ENCODE measurements at places on chromosomes 3 and 15. TPM values are rescaled to one million over a fixed set of nuclear protein-coding genes. Genes with fewer than 3 reads are reported as not detected.
A peak's percentile ranks its signal among the peaks of the same experiment; 100 is the strongest.

Gene EPHB3
- 10.7 TPM for total RNA-seq

Gene SKOR1
- total RNA-seq, result 0.17 TPM

Gene TMF1
- total RNA-seq, result 84.3 TPM

Gene CDC25A
- total RNA-seq, result 1.5 TPM

Gene SAMD7
- not detected for total RNA-seq

Gene CX3CR1
- total RNA-seq, result 5.0 TPM

Gene TAGLN3
- 2.6 TPM for total RNA-seq

Gene GRM7
- total RNA-seq, result 1.3 TPM

Gene GABRR3
- total RNA-seq, result 0.09 TPM

DNA sequence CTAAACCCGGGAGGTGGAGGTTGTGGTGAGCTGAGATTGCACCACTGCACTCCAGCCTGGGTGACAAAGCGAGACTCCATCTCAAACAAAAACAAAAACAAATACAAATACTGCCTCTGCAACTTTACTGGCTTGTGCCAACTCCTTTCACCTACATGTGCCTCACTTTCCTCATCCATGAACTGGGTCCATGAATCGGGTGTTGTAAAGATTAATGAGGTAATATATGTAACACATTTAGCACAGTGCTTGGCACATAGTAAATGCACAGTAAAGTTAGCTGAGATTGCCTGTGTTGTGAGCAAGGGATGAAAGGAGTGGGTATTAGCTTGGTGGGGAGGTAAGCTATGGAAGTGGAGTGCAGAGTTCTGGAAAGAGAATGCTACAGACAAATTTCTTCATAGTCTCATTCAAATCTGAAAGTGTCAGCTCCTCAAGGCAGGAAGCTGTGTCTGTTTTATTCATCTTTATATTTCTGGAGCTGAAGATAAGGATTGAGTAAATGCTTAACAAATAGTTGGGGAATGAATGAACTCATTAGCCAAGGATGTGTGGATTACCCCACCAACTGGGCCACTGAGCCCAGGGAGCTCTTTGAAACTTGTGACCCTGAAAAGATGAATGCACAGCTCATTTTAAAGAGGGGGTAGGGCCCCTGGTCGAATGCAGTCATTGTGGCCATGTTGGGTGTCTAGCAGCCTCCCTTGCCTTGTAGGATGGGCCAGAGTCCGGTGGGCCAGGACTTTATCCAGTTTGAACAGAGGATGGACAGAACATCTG lies 7.7 kb upstream of the CDCP1 start:
- H3K4me3 ChIP-seq, result no peak overlapping the region
- no peaks in the 10 kb centered on the region for H3K36me3 ChIP-seq
- H3K27ac ChIP-seq, result no peak overlapping the region
- DNase-seq, result no peak
- H3K27me3 ChIP-seq, result peaks cover 4% of the 10 kb centered on the region

DNA sequence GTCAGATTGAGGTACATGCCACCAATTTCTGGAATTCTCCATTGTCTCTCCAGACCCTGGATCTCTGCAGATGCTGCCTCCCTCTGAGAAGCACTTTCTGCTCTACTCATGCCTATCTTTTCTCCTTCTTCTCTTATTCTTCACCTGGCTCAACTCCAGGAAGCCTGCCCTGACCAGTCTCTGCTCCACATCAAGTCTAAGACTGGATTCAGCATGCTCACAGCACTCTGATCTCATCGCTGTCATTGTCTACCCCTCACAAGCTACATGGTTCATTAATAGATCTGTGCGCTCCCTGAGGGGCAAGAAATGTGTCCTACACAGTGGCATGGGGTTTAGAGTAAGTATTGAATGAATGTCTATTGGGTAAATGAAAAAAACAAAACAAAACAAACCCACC lies 38.7 kb downstream of the CCR4 start:
- no peak overlapping the region for H3K4me3 ChIP-seq
- H3K36me3 ChIP-seq, result no peaks in the 10 kb centered on the region
- no peaks in the 10 kb centered on the region for H3K4me1 ChIP-seq
- DNase-seq, result no peak
- H3K27ac ChIP-seq, result no peak overlapping the region

- DNase-seq, result no peak
- H3K27ac ChIP-seq, result no peak overlapping the region
- H3K4me3 ChIP-seq, result no peak overlapping the region
Observed at GRCh38 chr15:55282284-55282833, 7.3 kb downstream of the RAB27A start.

DNA sequence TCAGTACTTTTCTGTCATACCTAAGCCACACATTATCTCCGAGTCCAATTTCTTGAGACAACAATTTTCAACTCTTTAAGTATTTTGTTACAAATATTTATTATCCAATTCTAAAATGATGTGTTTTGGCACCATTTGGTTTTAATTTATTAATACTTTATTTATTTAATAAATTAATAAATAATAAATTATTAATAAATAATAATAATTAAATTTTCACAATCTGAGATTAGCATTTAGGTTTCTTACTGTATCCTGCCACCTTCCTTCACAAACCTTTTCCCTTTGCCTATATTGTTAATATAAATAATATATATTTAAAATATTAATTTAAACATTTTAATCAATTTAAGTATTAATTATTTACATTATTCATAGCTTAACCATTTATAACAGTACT lies 23.9 kb downstream of the TMEM207 start:
- H3K27me3 ChIP-seq, result no peaks in the 10 kb centered on the region
- H3K4me3 ChIP-seq, result no peak overlapping the region
- H3K36me3 ChIP-seq, result no peaks in the 10 kb centered on the region

DNA sequence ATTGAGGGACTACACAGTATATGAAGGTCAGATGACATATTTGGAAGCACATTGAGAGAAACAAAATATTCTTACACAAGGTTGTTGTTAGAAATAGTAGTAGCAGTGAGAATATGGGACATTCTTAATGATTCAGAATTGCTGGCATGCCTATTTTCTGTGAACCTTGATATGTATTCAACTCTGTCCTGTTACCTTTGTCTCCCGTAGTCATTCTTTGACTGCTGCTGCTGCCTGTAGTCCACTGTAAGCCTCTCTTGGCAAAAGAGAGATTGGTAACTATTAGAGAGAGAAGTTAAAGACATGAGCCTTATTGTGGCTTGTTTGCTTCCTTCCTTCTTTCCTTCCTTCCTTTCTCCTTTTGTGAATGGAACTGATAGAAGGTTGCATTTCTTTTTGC lies 64.5 kb downstream of the TCF12 start:
- H3K4me1 ChIP-seq, result peaks cover 32% of the 10 kb centered on the region
- H3K27me3 ChIP-seq, result no peaks in the 10 kb centered on the region
- H3K4me3 ChIP-seq, result no peak overlapping the region
- H3K36me3 ChIP-seq, result no peaks in the 10 kb centered on the region
- no peak for DNase-seq

GRCh38 chr15:45869034-45869668 lies 234.3 kb downstream of the SQOR start:
- H3K27ac ChIP-seq, result no peak overlapping the region
- no peaks in the 10 kb centered on the region for H3K27me3 ChIP-seq
- no peak overlapping the region for H3K4me3 ChIP-seq
- no peaks in the 10 kb centered on the region for H3K36me3 ChIP-seq
- DNase-seq, result no peak

DNA sequence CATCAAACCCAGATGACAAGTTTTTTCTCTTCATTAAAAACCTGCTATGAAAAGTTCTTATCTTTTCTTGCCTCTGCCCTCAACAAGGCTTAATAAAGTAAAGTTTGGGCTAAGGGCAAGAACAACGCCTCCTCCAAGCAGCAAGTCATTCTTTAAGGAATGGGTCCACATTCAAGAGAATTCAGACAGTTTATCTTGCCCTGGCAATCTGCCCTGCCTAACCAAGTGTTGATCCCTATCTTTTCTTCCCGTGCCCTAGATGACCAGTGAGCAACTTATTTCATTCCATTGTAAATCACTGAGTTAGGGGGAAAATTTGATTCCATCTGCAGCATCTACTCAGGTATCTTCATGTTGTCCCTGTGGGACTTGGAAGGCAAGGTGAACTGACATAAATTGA lies 370.3 kb upstream of the DPPA4 start:
- H3K36me3 ChIP-seq, result no peaks in the 10 kb centered on the region
- H3K4me3 ChIP-seq, result no peak overlapping the region
- H3K27ac ChIP-seq, result no peak overlapping the region
- DNase-seq, result no peak
- no peaks in the 10 kb centered on the region for H3K27me3 ChIP-seq
- no peaks in the 10 kb centered on the region for H3K4me1 ChIP-seq

DNA sequence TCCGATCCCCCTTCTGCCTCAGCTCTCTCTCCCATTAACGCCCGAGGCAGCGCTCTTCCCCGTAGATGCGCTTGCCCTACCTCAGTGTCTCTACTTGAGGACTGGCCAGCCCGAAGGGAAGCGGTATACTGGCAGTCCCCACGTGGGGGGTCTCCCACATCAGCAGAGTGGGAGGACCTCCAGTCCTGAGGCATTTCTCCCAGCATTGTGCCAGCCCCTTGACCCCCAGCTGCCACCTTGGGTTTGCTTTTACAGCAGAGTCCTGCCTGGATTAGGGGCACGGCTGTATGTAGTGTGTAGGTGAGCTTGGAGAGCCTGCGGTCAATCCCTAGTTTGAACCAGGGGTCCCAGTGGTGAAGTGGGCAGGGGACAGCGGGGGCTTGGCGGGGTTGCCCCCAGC lies 767 bp downstream of the SEMA3F start:
- peak overlapping the region; percentile 74 for H3K4me3 ChIP-seq
- H3K27me3 ChIP-seq, result no peaks in the 10 kb centered on the region
- peaks cover 25% of the 10 kb centered on the region for H3K4me1 ChIP-seq
- peak; percentile 57 for DNase-seq
- H3K36me3 ChIP-seq, result no peaks in the 10 kb centered on the region
- peak overlapping the region; percentile 76 for H3K27ac ChIP-seq

GRCh38 chr3:149771652-149772271 lies 19.5 kb upstream of the COMMD2 start:
- H3K4me3 ChIP-seq, result no peak overlapping the region
- H3K4me1 ChIP-seq, result no peaks in the 10 kb centered on the region
- no peaks in the 10 kb centered on the region for H3K36me3 ChIP-seq
- peak; percentile 33 for DNase-seq
- H3K27ac ChIP-seq, result no peak overlapping the region

Data from lung (tissue), 17 donors.